ENCODE measurements at places on chromosomes 3 and 15.

DNA sequence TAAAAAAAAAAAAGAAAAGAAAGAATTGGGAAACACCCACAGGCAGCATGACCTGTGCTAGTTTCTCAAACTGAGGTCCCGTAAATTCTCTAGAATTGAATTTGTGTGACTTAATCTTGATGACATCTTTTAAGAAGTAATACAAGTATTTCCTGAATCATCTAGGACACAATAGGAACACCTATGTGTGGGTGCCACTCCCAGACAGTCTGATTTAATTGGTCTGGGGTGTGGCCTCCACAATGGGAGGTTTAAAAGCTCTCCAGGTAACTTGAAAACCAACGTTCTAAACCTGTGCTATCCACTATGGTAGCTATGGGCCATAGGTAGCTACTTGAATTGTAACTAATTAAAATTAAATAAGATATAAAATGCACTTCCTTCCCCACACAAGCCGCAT, 28.1 kb downstream of the CFAP92 start:
- DNase-seq, result no peak

- no peak for DNase-seq
Observed at GRCh38 chr3:111070772-111071256, 802 bp upstream of the NECTIN3 start.

- no peak for DNase-seq
Observed at GRCh38 chr3:34260271-34261000, 462.0 kb downstream of the PDCD6IP start.

GRCh38 chr3:191682961-191683360, 222.0 kb downstream of the PYDC2 start:
- DNase-seq, result no peak

DNA sequence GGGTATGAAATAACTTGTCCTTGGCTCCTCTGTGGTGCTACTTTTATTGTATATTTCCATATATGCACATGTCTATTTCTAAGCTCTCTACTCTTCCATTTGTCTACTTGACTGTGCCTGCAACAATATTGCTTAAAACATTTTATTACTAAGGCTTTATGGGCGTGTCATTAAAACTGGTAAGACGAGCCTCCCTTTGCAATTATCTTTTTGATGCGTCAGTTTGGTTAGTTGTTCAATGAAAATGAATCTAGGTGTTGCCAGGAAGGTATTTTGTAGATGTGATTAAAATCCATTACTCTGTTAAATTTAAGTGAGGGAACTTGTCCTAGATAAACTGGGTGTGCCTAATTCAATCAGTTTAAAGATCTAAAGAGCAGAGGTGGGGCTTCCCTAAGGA, 12.9 kb upstream of the TRA2B start:
- no peak for DNase-seq

- DNase-seq, result no peak
Observed at GRCh38 chr3:33105341-33105948, 8.4 kb upstream of the CRTAP start.

- DNase-seq, result no peak
Observed at GRCh38 chr3:157861076-157861765, 245.0 kb downstream of the SHOX2 start.

DNA sequence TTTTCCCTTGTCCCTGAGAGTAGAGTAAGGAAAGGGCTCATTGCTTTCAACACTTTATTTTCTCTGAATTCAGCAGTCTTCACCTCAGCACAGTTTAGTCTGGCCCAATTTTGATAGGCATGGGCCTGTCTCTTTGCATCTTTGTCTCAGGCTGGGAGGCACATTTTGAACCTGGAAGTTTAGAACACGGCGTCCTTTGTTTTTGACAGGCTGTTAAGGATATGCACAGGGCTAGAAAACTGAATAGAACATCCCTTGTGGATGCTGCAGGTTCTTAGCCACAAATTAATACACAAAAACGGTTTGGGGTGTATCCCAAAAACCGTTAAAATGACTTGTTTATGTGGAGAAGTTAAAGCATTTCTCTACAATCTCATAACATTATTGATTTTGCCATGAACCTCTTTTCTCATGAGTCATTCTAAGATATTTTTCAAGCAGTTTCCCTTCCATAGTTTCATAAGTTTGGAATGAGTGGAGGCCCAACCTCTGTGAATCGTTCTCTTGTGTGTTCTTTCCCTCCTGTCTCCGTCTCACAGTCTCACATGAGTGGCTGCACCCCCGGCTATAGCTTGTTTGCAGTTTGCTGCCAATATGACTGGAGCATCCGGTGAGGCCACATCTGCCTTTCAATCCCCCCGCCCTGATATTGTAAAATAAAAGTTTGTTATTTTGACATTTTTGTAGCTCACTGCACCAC, 192.9 kb upstream of the EIF1B start:
- no peak for DNase-seq

DNA sequence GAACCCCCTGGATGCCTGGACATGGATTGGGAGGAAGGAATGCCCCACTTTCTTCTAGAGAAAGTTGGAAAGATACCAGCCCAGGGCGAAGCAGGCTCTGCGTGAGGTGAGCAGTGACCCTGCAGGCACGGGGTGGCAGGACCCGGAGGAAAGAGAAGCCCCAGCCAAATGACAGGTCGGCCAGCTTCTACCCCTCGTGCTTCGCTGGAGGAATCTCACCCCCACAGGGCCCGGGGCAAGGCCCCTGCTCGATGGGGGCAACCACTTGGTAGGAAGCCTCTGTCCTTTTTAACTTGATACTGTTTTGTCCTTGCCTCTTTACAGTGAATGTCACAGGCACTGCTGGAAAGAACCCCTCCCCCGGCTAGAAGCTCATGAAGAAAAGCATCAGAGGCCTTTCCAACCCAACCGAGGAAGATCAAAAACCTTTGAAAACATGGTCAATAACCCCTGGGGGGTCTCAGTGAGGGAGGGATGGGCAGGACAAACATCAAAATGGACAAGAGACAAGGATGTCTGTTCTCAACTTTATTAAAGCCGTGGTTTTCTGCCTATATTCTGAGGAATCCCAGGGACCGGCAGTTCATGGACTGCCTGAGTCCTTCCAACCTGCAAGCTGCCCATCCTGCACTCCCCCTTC, 54.4 kb downstream of the SH3BP5 start:
- DNase-seq, result no peak

GRCh38 chr3:125382298-125382697, 7.2 kb upstream of the ZNF148 start:
- no peak for DNase-seq

- no peak for DNase-seq
Observed at GRCh38 chr3:160576621-160577020, 11.2 kb upstream of the KPNA4 start.

GRCh38 chr3:147216143-147216673, 190.1 kb downstream of the ZIC4 start:
- no peak for DNase-seq

- no peak for DNase-seq
Observed at GRCh38 chr3:72044231-72044855, 259.4 kb upstream of the PROK2 start.

DNA sequence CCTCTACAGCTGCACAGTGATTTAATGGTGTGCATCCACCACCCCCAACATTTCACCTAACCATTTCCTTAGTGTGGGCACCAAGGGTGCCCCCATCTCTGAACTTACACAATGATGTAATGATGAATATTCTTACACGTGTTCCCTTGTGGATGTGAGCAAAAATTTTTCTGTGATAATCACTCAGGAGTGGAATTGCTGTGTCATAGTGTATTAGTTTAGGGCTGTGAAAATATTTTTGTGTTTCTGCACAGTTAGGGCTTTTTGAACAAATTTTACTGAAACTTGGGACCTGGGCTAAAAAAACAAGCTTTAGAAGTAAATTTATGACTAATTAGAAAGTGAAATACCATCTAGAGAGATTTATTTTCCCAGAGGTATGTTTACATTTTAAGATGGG, 134.5 kb upstream of the CCNL1 start:
- no peak for DNase-seq

DNA sequence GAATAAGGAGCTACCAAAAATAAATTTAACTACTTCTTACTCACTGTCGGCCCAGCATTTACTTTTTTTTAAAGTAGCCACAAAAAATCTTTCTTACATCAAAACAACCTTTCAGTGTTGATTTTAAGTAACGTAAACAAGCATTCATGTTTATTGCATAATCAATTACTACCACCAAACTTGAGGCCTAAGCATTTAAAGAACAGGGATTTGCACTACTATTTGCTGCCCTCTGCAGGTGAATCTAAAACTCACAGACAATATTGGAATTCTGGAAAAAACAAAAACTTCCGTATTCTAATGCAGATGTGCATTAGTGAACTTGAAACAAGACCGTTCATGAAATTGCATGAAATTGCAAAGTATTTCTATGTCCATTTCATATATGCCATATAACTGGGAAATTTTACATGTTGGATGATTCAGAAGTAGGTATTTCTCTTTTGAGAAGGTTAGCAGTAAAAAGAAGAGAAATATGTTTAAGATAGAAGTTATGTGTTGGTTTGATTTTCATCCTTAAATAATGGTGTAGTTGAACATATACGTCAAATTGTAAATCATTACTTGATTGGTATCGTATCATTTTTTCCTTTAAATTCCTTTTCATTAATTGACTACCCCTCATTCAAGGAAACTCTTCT, 55.6 kb downstream of the CGGBP1 start:
- DNase-seq, result no peak

GRCh38 chr3:48459331-48459730, 12.8 kb downstream of the ATRIP start:
- no peak for DNase-seq

DNA sequence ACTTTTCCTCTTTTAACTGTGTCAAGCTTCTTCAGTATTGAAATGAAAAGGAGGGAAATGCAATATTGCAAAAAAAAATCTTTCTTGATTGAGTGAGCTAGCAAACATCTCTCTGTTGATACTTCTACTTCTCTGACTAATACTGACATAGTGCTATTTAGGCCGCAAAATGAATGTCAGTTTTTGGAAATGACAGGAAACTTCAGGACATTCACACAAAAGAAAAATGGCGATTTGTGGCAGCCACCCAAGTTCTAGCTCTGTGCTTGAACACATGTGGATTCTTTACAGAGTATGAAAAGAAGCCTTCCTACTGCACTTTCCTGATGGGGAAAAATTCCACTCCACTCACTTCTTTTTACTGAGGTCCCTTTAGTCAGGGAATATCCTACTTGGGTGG, 486.8 kb upstream of the ALCAM start:
- DNase-seq, result no peak

Data from NK-92 treated with Interleukin-12 subunit alpha and Interleukin-12 subunit beta, amount 100 ng/mL, for 24 hours (cell line).